ENCODE measurements at places on chromosomes 3 and 15.

GRCh38 chr3:162236949-162237348 lies 740.3 kb downstream of the OTOL1 start:
- DNase-seq: no peak

GRCh38 chr3:50165910-50166538 lies 10.9 kb downstream of the SEMA3F start:
- no peak for DNase-seq

DNA sequence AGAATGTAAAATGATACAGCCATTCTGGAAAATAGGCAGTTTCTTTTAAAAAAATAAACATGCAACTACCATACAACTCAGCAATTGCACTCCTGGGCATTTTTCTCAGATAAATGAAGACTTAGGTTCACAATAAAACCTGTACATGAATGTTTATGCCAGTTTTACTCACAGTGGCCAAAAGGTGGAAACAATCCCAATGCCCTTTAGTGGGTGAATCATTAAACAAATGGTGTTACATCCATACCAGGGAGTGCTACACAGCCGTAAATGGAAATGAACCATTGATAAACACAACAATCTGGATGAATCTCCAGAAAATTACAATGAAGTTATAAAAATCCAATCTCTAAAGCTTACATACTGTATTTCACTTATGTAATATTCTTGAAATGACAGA lies 140.3 kb downstream of the ADAMTSL3 start:
- DNase-seq: no peak

DNA sequence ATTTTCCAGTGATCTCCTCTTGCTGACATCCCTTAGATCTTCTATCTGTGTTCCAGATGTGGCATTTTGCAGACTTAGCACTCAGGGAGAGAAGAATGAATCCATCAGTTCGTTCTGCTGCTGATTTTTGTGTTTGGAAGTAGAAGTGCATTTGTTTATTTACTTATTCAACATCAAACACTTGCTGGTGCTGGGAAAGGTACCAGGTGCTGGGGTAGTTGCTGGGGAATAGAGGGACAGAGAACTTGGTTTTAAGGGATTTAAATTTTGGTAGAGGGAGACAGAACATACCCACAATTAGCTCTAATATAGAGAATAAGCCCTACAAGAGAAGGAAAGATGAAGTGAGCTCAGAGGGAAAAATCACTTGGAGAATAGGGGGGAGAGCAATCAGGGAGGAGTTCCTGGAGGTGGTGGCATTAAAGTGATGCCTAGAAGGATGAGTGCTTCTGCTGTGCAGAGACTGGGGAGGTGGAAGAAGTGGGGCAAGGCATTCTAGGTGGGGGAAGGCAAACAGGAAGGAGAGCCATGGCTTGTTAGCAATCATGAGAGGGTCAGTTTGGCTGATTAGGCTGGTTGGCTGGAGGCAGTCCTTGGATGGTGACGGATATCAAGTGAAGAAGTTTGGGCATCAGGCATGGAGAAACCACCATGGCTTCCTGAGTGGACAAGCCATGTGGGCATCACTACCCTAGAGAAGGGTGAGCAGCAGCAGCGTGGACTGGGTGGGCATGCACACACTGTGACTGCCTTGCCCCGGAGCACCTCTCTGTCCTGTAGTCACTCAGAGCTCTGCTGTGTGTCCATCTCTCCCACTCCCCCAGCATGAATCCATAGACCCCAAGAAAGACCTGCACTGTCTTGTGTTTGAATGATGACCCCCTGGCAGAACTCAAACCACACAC lies 197.3 kb downstream of the OPA1 start:
- DNase-seq: no peak

GRCh38 chr3:111725706-111726105 lies 130.6 kb upstream of the ZBED2 start:
- DNase-seq: no peak

DNA sequence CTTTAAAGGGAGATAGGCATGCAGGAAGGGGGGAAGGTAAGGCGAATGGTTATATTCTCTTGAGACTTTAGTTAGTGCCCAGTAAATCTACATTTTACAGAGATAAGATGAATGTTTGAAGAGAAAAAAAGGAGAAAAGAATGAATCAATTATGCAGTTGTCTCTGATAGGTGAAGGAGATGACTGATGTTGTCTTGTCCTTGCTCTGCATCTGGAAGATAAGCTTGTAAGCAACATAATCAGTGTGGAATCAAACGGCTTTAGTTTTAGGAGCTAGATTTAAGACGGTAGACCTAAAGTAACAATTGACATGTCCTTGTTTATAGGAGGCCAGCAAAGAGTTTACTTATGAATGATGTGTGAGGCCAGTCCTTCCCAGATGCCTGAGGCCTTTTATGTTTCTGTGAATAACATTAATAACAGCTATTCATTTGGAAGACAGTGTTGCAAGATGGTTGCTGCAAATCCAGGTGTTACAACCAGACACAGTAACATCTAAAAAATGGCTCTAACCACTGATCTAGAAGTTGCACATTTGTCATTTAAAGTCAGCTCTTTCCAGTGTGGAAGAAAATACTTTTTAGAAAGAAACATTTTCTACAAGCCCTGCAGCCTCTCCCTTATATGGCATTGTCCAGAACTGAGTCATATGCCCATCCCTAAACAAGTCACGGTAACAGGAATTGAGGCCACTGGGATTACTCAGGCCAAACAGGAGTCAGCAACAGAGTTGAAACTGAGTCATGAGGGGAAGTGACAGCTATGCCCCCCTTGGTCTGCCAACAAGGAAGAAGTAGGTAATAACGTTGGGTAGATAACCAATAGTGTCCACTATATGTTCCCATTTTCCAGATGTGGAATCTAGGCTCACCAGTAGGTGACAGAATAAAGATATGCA lies 77.5 kb upstream of the FBN1 start:
- DNase-seq: no peak

DNA sequence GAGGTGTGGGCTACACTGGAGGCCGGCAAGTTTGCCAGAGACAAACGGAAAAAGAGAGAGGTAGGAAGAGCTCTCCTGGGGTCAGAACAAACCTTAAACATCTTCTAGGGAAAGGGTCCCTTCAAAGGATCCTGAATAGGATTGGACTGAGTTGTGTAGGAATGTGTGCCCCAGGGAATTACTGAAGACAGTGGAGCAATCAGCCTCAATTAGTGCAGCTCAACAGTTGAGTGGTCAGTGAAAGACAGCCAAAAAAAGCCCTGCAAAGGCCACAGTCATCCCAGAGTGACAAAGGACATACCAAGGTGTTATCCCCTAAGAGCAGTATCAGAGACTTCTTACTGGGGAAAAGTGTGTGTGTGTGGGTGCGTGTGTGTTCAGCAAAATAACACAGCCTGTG lies 70.3 kb downstream of the NUP210 start:
- no peak for DNase-seq

DNA sequence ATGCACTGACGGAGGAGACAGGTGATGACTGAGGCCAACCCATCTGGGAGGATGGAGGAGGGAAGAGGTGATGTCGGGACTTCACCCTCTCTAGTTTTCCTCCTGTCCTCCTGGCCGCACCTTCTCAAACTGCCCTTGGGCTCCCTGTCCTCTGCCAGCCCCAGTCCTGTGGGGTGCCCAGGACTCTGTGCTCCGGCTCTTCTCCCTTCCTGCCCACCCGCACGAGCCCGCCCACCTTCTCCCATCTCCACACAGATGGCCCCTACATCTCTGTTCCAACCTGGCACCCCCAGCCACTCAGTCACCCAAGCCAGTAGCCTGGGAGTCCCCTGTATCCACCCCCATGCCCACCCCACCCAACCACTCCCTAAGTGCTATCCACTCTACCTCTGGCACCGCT lies 206.7 kb upstream of the LINGO1 start:
- no peak for DNase-seq

DNA sequence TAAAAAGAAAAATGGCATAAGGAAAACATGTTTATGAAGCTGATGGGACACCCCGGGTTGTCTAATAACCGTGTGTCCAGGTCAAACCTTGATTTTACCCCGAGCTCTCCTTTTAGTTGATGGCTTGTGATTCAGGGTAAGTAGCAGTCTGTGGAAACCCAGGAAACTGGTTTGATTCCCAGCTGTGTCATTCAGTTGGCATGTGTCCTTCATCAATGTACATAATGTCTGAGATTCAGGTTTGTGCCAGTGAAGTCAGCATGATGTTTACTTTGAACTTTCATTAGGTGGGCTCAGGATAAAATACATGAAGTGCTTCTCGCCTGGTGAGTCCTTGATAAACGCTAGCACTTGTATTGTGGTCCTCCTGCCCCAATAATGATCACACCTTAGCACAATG lies 4.3 kb upstream of the COPG1 start:
- no peak for DNase-seq

DNA sequence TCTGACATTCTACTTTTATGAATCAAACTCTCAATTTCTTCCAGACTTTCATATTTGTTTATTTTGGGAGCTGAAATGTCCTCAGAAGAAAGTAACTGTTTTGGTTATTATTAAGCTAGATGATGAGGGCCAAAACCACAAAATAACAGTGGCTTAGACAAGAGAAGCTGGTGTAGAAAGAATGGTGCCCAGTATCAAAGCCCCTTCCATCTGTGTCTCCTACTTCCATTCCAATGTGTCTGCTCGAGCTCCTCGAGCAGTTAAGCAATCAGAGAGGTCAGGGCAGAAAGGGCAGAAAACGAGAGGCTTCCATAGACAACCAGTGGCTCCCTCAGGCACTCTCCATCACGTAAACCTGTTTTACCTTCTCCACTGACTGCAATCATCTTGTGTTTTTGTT lies 59.7 kb upstream of the MAGI1 start:
- DNase-seq: no peak

GRCh38 chr3:174531262-174531982 lies 327.7 kb upstream of the NAALADL2 start:
- DNase-seq: no peak

DNA sequence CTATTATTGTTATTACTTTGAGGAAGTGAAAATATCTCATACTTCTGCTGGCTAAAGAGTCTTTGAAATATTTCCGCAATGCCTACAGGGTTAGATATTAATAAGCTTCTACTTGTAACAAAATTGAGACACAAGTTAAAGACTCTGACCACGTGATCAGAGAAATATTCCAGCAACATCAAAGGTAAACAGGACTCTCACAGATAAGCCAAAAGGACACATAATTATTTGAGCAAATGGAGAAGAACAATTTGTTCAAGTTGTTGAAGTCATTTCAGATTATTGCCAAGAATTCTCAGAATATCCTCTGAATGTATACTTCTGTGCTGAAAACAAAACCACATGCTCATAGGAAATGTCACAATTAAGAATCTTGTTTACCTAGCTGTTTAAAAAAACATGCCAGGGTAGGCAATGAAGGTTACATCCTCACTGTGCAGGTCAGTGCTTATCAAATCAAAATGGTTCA lies 225.8 kb upstream of the ALCAM start:
- DNase-seq: no peak

DNA sequence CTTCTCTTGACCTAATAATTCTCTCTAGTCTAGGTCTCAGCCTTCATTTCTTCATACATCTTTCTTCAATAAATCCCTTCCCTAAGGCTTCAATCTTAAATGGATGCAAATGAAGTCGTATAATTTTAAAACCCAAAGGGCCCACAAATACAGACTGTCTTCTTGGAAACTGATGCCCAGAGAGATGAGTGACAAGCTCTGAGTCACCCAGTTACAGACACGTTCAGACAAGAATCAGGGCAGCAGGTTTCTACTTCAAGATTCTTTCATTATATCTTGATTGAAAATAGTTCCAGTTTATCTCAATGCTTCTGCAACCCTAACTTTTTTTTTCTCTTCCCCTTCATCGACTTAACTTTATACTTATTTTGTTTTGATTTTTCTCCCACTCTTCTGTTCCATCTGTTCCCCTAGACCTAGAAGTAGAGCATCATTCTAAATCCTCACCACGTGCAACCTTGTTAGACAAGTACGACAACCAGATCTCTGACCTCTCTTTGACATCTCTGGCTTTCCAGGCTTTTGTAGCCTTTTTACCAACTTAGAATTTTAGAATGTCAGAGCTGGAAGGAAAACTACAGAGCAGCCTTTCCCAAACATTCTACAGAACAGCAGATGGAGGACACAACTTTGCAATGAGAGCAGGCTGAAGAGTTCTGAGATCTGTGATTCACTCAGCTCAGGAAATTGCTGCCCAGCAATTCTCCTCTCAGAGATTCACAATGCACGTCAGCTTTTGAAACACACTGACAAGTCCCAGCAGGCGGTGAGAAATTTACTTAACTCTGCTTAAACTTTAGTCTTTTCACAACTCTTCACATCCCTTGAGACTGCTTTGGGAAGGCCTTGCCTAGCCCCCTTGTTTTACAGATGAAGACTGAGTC lies 25.3 kb downstream of the NCEH1 start:
- no peak for DNase-seq

DNA sequence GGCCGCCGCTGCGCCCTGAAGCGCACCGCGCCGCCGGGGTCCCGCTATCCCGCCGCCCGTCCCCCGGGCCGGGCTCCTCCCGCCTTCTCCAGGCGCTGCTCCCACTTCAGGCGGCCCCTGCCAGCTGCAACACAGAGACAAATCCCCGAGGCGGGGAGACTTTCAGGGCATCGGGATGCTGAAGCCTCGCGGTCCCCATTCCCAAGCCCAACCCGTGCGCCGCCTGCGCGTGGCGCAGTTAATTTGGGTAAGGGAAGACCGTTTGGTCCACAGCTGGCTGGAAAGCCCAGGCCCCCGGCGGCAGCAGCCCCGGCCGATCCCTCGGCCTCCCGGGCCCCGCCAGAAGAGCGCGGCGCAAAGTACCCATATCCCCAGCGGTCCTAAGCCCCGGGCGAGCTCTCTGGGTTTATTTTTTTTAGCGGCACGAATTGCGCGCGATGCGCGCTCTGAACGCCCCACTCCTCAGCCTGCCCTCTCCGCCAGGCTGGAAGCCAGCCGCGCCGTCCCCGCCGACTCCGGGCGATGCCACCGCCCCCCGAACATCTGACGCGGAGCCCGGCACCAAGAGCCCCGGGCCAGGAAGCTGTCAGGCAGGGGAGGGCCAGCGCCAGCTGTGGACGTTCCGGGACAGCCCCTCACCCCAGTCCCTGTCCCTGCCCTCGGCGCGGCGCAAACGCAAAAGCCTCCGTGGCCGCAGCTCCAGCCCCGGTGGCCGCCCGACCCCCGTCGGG lies 517 bp downstream of the FBN1 start:
- no peak for DNase-seq

DNA sequence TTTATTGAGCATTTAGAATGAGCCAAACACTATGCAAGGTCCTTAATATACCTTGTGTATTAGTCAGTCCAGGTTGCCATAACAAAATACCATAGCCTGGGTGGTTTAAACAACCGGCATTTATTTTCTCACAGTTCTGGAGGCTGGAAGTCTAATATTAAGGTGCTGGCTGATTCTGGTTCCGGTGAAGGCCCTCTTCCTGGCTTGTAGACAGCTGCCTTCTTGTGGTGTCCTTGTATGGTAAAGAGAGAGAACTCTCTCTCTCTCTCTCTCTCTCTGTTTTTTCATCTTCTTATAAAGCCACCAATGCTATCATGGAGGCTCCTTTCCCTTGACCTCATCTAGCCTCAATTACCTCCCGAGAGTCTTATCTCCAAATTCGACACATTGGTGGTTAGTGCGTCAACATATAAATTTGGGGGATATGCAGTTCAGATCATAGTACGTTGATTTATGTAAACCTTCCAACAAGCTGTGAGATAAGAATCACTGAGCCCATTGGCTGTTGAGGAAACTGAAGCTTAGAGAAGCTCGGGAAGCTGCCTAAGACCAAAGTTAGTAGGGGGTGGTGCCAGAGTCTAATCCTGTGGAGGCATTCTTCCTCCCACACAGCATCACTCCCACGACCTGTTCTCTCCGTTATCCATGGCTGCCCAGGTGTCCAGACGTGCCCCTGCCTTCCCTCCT lies 298.0 kb upstream of the PROK2 start:
- peak; percentile 55 for DNase-seq

GRCh38 chr3:178422406-178422805 lies 113.8 kb upstream of the KCNMB2 start:
- DNase-seq: no peak

Measured in naive B cell (primary cell).